ENCODE measurements at places on chromosomes 3 and 15.

DNA sequence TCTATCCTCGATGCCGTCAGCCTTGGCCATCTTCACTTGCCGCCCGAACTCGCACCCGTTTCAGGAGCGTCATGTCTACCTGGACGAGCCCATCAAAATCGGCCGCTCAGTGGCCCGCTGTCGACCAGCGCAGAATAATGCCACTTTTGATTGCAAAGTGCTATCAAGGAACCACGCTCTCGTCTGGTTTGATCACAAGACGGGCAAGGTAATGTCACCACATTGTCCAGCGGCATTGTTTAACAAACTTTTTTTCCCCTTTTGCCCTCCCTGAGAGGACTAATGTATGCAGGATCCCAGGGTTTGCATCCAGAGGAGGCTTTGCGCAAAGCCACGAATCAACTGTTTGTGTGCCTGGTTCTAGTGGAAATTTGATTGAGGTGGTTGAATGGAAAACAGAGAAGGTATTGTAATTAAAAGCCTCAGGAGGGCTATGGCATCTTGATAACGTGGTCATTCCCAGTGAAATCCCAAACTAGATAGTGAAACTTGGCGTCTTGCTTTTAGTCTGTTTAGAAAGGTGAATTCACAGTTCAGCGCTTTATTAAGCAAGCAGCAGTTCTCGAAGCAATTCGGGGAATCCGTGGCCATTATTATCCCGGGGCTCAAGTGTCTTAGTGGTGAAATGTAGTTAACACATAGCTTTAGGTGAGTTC lies 1.7 kb downstream of the SLMAP start:
- no peak for DNase-seq

- no peak for DNase-seq
These were observed 1398.0 kb upstream of the ALCAM start for GRCh38 chr3:103968751-103969150.

- DNase-seq, result peak; percentile 90
These were observed 1.3 kb downstream of the ARL6IP5 start for GRCh38 chr3:69085833-69086722.

GRCh38 chr15:101162701-101163483 lies 89.0 kb downstream of the CHSY1 start:
- peak; percentile 89 for DNase-seq

DNA sequence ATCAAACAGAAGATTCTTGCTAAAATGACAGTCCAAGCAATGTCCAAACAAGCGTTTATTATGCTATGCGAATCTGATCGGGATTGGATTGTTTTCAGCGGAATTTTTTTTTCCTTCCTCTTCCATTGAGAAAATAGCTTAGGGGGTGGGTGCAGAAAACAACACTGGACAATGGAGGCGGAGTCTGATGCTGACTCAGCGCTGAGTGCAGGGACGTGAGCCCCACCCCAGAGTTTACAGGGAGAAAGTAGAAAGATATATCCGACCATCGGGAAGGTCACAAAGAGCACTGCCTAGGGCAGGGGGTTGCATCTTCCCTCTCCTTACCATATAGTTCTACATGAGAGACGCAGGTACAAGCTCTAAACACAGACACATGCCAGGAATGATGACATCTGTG lies 117.0 kb downstream of the FOXP1 start:
- DNase-seq, result no peak

- no peak for DNase-seq
These were observed 35.1 kb downstream of the KY start for GRCh38 chr3:134615743-134616142.
